ENCODE measurements at places on chromosomes 2 and 18. TPM values are rescaled to one million over a fixed set of nuclear protein-coding genes. Genes with fewer than 3 reads are reported as not detected.

DNA sequence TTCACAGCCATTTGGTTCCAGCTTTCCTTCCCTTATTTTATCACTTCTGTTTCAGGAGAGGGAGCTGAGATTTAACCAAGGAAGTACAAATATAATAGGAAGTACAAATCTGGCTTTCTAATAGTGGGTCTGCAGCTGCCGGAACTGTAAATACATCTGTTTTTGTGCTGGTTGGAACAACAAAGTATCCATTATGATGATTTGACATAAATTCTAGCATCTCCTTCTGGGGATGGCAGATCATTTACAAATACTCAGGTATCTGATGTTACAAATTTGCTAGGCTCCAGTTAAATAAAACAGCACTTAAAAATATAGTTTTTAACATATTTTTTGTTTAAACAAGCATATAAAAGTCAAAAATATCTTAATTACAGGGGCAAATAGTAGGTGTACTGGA, 131.3 kb upstream of the SMIM21 start:
- no peaks in the 10 kb centered on the region for H3K36me3 ChIP-seq
- peaks cover 9% of the 10 kb centered on the region for H3K27me3 ChIP-seq
- no peak for DNase-seq
- H3K4me1 ChIP-seq: no peaks in the 10 kb centered on the region

DNA sequence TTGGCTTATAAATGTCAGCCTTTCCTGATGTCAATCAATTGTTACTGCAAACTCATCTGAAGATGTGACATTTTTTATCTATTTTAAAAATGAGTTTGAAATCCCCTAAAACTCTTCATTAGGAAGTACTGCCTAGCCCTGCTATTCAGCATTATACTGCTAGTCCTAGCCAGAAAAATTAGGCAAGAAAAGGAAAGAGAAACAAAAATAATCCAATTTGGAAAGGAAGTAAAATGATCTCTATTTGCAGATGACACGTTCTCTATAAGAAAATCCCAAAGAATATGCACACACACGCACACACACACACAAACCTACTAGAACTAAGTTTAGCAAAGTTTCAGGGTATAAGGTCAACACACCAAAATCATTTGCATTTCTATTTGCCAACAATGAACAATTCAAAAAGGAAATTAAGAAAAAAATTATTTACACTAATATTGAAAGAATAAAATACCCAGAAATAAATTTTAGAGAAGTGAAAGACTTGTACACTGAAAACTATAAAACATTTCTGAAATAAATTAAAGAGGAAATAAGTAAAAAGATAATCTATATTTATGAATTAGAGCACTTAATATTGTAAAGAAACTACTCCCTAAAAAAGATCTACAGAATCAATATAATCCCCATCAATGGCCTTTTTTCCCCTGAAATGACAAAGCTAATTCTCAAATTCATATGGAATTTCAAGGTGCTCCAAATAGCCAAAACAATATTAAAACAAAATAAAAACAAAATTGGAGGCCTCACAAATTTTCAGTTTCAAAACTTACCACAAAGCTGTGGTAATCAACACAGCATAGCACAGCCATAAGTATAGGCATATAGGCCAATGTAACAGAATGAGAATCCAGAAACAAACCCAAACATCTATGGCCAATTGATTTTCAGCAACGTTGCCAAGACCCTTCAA, 433.7 kb upstream of the TRIB2 start:
- peaks cover 12% of the 10 kb centered on the region for H3K4me1 ChIP-seq
- H3K27me3 ChIP-seq: peaks cover 2% of the 10 kb centered on the region
- no peak overlapping the region for H3K4me3 ChIP-seq
- no peak for DNase-seq

GRCh38 chr2:58545300-58546280, 304.5 kb upstream of the FANCL start:
- no peaks in the 10 kb centered on the region for H3K36me3 ChIP-seq
- no peak overlapping the region for H3K4me3 ChIP-seq
- peaks cover 7% of the 10 kb centered on the region for H3K27me3 ChIP-seq
- no peaks in the 10 kb centered on the region for H3K4me1 ChIP-seq
- DNase-seq: no peak

DNA sequence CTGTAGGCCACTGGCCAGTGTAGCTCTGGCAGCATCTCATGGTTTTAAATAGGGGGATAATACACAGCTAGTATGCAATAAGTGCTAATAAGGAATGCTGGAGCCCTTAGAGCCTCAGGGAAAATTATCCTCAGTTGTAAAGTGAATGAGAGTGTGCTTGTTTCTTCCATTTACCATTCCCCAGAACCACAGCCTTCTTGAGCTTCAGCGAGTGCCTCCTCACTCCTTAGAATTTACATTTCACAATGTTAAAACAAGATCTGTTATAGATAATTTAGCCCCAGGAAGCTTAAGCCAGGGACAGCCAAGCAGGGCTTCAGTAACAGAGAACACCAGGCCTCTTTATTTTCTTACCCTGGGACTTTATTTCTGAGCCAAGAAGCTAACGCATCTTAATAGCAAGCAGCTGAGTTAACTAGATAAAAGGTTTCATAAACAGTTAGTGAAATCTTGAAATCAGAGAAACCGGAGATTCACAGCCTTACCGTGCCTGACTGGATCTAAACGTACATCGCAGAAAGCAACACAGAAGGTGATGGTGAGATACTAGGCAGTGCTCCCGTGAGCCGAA, 535.2 kb downstream of the TDRD15 start:
- H3K4me1 ChIP-seq: no peaks in the 10 kb centered on the region
- DNase-seq: no peak
- no peaks in the 10 kb centered on the region for H3K27me3 ChIP-seq
- no peak overlapping the region for H3K4me3 ChIP-seq

- H3K27ac ChIP-seq: no peak overlapping the region
- H3K4me3 ChIP-seq: no peak overlapping the region
- peaks cover 4% of the 10 kb centered on the region for H3K27me3 ChIP-seq
- no peaks in the 10 kb centered on the region for H3K36me3 ChIP-seq
- H3K4me1 ChIP-seq: no peaks in the 10 kb centered on the region
- no peak for DNase-seq
Observed at GRCh38 chr2:170533156-170533555, 182.0 kb upstream of the SP5 start.

DNA sequence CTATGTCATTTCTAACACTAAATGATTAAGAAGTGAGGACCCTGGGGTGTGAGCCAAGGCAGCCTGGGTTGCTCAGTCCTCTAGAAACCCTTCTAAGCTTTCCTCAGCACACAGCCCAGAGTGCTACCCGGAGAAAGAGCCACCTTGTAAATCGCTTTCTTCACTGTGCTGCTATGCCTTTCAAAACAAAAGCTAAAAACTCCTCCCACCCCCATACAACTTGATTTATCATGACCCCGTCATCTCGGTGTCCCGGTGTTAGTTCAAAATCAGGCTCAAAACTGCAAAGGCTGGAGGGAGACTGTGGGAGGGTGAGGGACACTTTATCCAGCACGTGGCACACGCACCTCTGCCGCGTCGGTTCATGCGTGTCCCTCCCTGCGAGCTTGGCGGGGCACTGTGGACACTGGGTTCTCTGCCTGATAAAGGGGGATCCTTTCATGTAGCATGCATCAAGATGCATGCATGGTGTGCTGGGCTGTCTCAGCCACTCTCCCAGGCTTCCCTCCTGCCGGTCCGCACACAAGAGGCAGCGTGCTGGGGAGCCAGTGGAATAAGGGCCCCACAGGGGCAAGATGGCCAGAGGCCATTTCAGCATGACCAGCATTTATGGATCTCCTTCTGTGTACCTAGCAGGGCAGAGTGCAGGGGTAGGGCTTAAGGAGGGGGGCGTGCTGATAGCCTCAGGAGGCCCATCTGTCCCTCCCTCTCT, 170.4 kb downstream of the SMAD7 start:
- H3K27me3 ChIP-seq: no peaks in the 10 kb centered on the region
- H3K4me1 ChIP-seq: peaks cover 7% of the 10 kb centered on the region
- no peak overlapping the region for H3K4me3 ChIP-seq
- H3K36me3 ChIP-seq: no peaks in the 10 kb centered on the region
- no peak for DNase-seq
- H3K27ac ChIP-seq: no peak overlapping the region

DNA sequence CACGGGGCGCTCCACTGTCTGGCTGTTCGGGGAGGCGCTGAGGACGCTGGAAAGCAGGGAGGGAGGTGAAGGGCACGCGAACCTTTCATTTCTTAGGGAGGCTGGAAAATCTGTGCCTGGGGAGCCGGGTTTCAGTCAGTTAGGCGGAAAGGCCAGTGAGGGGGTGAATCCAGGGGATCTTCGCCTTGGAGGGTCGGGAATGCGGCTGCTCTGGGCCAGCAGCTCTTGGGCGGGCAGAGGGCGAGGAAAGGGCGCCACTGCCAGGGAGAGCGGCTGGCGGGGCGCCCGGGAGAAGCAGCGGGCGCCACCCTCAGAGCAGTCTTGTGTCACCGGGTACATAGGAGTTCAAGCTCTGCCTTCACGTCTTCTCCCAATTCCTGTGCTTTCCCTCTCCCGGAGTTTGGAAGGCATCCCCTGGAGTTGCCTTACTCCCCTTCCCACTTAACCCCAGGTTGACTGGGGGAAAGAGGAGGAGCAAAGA, 1.4 kb downstream of the CCDC85A start:
- no peak for DNase-seq
- no peak overlapping the region for H3K4me3 ChIP-seq
- no peaks in the 10 kb centered on the region for H3K36me3 ChIP-seq
- H3K27ac ChIP-seq: no peak overlapping the region
- peaks cover 3% of the 10 kb centered on the region for H3K4me1 ChIP-seq

DNA sequence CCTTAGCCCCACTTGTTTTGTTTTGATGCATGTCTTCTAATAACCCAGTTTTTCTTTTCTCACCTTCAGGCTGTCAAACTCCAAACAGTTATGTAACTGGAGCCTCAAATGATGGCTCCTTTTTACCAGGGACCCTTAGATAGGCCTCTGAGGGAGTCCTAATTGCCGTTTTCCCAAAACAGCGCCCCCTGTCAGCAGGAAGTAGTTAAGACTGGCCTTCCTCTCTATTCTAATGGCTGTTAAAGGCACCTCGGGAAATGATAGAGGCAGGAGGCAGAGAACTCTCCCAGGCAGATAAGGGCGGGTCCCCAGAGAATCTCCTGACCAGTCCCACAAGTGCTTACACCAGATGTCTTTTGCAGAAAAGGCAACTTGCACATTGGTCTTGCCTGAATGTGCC, 123.2 kb downstream of the KCNS3 start:
- H3K4me3 ChIP-seq: no peak overlapping the region
- no peak overlapping the region for H3K27ac ChIP-seq
- no peaks in the 10 kb centered on the region for H3K36me3 ChIP-seq

DNA sequence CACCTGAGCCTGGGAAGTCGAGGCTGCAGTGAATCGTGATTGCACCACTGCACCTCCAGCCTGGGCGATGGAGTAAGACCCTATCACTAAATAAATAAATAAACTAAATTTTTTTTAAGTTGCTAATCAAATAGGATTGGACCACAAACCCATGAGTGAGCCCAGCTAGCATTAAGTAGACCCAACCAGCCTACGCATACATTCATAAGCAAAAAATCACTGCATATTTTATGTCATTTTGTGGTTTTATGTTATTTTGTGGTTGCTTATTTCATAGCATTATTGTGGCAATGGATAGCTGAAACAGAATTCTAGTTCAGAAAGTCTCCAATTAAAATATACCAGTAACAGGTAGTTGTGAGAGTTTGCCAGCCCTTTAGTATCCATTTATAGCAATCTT, 29.1 kb upstream of the ZC3H15 start:
- H3K4me1 ChIP-seq: no peaks in the 10 kb centered on the region
- H3K4me3 ChIP-seq: no peak overlapping the region
- H3K27me3 ChIP-seq: no peaks in the 10 kb centered on the region
- no peak overlapping the region for H3K27ac ChIP-seq

- peaks cover 23% of the 10 kb centered on the region for H3K4me1 ChIP-seq
- peak overlapping the region; percentile 48 for H3K27ac ChIP-seq
- no peaks in the 10 kb centered on the region for H3K27me3 ChIP-seq
- H3K36me3 ChIP-seq: peaks cover 42% of the 10 kb centered on the region
Observed at GRCh38 chr2:230205721-230206120, 14.1 kb downstream of the SP110 start.

DNA sequence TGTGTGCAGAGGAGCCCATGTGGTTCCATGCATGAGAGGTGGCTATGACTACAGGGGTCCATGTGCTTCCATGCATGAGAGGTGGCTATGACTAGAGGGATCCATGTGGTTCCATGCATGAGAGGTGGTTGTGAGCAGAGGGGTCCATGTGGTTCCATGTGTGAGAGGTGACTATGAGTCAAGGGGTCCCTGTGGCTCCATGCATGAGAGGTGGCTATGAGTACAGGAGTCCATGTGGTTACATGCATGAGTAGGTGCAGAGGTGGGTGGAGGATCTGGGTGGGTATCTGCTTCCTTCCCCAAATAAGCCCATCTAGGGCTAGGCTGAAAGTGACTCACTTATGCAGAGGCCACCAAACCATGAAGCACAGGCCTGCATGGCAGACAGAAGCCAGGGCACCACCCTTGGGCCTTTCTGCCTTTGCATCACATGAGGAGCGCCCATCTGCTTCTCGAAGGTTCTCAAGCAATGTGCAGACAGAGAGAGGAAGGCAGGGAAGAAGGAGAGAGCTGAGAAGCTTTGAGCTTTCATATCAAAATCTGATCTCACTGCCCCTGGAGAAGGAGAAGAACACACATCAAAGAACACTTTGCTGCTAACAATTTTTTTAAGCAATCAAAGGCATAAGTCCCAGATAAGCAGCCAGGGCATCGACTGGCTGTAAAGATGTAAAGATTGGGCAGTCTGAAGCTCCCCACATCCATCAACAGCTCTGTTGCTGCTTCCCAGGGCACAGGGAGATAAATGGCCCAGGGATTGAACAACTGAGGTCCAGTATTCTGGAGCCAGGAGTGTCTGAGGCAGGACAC, 137.6 kb downstream of the TNS1 start:
- no peak for DNase-seq
- no peaks in the 10 kb centered on the region for H3K4me1 ChIP-seq
- H3K27me3 ChIP-seq: no peaks in the 10 kb centered on the region
- H3K36me3 ChIP-seq: no peaks in the 10 kb centered on the region

DNA sequence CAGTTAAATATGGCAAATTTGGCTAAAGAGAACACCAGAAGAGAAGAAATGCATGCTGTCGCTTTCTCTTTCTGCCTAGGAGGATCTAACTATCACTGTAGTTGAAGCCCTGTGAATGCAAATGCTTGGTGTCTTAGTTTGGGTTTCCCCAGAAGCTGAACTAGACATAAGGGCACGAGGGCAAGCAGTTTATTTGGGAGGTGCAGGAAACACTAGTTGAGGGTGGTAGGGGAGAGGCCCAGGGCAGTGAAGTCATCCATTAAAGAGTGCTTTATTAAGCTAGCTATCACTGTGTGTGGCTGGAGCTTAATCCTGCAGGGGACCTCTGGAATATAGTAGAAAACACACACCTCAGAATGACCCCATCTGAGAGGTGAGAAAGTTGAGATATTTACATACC, 639.8 kb upstream of the ZEB2 start:
- H3K4me1 ChIP-seq: no peaks in the 10 kb centered on the region
- no peaks in the 10 kb centered on the region for H3K36me3 ChIP-seq
- H3K4me3 ChIP-seq: no peak overlapping the region

Gene ATOH8
- not detected for total RNA-seq

Gene DYSF
- 0.05 TPM for total RNA-seq

Data from activated naive CD4-positive, alpha-beta T cell treated with anti-CD3 and anti-CD28 coated beads for 36 hours (primary cell).